Ovary (tissue), 10 donors: ENCODE measurements at places on chromosomes 7 and 10. TPM values are rescaled to one million over a fixed set of nuclear protein-coding genes. Genes with fewer than 3 reads are reported as not detected.

Gene BTBD16
- total RNA-seq, result not detected

Gene TRPV5
- not detected for total RNA-seq

Gene INSYN2A
- total RNA-seq, result 0.12 TPM

Gene ERVW-1
- total RNA-seq, result not detected

Gene CYP3A7
- total RNA-seq, result not detected

Gene GCK
- 2.8 TPM for total RNA-seq

Gene SPDYE16
- total RNA-seq, result 0.53 TPM

Gene SLC12A9
- 25.2 TPM for total RNA-seq

Gene ALDH18A1
- 38.7 TPM for total RNA-seq

Gene ANKRD1
- not detected for total RNA-seq

Gene WIPF3
- 49.8 TPM for total RNA-seq

Gene HABP2
- not detected for total RNA-seq

Gene WEE2
- not detected for total RNA-seq

Gene NRG3
- 0.10 TPM for total RNA-seq

Gene LRRD1
- total RNA-seq, result 0.11 TPM

Gene HOXA1
- total RNA-seq, result 1.3 TPM

Gene NPC1L1
- 0.10 TPM for total RNA-seq

Gene AOAH
- total RNA-seq, result 4.8 TPM

Gene MCM10
- total RNA-seq, result 1.7 TPM

Gene GPR15LG
- total RNA-seq, result not detected

Gene LSM8
- 20.9 TPM for total RNA-seq

Gene NEBL
- 0.83 TPM for total RNA-seq

Gene ABCC2
- total RNA-seq, result 0.46 TPM

Gene NUTM2D
- 5.9 TPM for total RNA-seq

Gene PNLIPRP3
- total RNA-seq, result not detected

Gene MYH16
- not detected for total RNA-seq

Gene LIPJ
- 0.24 TPM for total RNA-seq

Gene BMPER
- total RNA-seq, result 7.6 TPM

Gene TUBB8
- total RNA-seq, result not detected

Gene CHRM2
- 0.69 TPM for total RNA-seq

Gene SKIDA1
- 4.2 TPM for total RNA-seq

Gene PPP1R3C
- total RNA-seq, result 37.3 TPM

Gene CAMK2B
- not detected for total RNA-seq

Gene PRKG1
- total RNA-seq, result 20.6 TPM

Gene MYO3A
- not detected for total RNA-seq

Gene CDC123
- 33.7 TPM for total RNA-seq

Gene CHAT
- not detected for total RNA-seq

Gene UTF1
- 9.3 TPM for total RNA-seq

Gene HYAL4
- total RNA-seq, result 0.20 TPM

Gene ADARB2
- total RNA-seq, result 0.36 TPM

Gene CALHM3
- not detected for total RNA-seq

Gene EBF3
- total RNA-seq, result 0.36 TPM

Gene SUN3
- total RNA-seq, result not detected

Gene HKDC1
- total RNA-seq, result 6.4 TPM

Gene ZFAND2A
- 16.9 TPM for total RNA-seq

Gene FGL2
- 6.3 TPM for total RNA-seq

Gene FAM13C
- total RNA-seq, result 26.6 TPM

Gene PNLIPRP1
- not detected for total RNA-seq

Gene LIPK
- not detected for total RNA-seq

Gene TMEM184A
- 1.6 TPM for total RNA-seq

Gene CABCOCO1
- 0.82 TPM for total RNA-seq

Gene MBL2
- total RNA-seq, result not detected

Gene ERV3-1
- 11.0 TPM for total RNA-seq

Gene GRB10
- 31.7 TPM for total RNA-seq

Gene RBP3
- total RNA-seq, result not detected

Gene METTL27
- 3.0 TPM for total RNA-seq

Gene ADGRA1
- 0.92 TPM for total RNA-seq
